Epithelial cell of prostate (primary cell): ENCODE measurements at places on chromosomes 12 and 14.

GRCh38 chr12:113069149-113069548 lies 12.6 kb downstream of the DTX1 start:
- no peak for DNase-seq

DNA sequence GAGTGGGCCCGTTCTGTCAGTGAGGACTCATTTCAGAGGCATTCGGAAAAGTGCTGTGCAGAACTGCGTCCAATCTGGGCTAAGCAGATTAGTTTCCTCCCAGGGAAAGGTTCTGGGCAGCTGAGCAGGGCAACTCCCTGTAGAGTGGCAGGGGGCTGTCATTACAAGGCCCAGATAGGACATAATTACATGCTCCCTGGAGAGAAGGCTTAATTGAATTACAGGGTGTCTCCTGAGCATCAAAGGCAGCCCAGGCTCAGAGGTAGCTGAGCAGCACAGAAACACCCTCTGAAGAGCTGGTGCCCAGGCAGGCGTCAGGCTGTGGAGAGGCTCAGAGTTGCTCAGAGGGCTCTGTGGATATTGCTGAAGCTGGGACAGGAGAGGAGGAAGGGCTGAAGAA lies 36.0 kb downstream of the SLC8A3 start:
- DNase-seq, result no peak

- no peak for DNase-seq
Measured at GRCh38 chr14:65588426-65589140, 176.1 kb downstream of the FUT8 start.

DNA sequence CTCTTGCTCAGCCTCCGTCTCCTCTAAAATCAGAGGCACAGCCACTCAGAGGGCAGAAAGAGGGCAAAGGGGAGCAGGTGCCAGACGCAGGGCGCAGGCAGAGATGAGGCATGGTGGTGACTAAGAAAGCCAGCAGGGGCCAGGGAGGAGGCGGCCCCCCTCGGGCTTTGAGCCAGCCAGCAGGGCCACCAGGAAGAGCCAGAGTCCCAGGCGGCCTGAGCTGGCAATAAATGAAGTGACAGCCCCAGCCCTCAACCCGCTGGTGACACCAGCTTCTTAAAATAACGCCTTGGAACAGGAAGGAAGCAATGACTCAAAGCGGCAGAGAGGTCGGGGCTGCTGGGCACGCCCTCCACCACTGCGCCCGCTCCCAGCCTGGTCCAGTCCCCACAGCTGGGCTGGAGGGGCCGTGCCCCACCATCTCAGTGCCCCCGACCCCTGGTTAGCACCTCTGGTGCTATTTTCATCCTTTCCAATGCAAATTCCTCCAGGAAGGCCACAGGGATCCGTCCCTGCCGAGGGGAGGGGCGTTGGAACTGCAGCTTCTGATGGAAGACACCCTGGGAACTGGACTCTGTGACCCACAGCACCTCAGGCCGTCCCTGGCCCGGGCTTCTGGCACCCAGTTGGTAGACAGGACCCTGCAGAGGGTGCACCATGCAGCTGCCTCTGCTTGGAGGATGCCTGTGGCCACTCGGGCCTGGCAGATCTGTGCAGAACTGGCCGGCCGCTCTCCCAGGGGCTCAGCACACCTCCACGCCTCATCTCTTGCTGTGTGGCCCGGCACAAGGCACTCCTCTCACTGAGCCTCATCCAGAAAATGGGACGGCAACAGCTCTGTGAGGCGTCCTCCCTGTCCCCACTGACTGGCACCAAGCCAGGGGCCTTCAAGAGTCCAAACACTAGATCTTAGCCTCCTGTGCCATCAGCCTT lies 113.7 kb downstream of the NCOR2 start:
- DNase-seq, result no peak

GRCh38 chr14:59316151-59316830 lies 127.8 kb downstream of the DAAM1 start:
- no peak for DNase-seq
